ENCODE measurements at places on chromosomes 6 and 20.

DNA sequence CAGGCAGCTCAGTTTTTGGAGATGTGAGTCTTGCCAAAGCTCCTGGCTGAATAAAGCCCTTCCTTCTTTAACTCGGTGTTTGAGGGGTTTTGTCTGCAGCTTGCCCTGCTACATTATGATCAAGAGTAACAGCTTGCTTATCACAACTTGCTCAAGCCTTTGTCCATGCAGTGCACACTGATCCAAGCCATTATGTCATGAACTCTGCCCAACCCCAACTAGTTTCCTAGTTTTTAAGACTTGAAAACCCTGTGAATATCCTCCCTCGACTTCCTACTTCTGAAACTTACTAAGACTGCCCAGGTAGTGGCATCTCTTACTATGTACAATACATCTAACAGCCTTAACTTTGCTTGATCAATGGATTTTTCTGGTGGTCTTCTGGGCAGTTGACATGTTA, 50.3 kb upstream of the ADGRF4 start:
- DNase-seq = no peak

DNA sequence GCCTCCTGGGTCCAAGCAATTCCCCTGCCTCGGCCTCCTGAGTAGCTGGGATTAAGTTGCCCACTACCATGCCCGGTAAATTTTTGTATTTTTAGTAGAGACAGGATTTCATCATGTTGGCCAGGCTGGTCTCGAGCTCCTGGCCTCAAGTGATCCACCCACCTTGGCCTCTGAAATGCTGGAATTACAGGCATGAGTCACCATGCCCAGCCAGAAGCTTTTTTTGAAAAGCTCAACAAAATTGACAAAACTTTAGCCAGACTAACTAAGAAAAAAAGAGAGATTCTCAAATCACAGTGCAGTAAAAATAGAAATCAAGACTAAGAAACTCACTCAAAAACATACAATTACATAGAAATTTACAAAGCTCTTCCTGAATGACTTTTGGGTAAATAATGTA, 420.6 kb downstream of the COL12A1 start:
- DNase-seq = no peak

GRCh38 chr6:139442188-139442671, 67.8 kb upstream of the CITED2 start:
- no peak for DNase-seq

DNA sequence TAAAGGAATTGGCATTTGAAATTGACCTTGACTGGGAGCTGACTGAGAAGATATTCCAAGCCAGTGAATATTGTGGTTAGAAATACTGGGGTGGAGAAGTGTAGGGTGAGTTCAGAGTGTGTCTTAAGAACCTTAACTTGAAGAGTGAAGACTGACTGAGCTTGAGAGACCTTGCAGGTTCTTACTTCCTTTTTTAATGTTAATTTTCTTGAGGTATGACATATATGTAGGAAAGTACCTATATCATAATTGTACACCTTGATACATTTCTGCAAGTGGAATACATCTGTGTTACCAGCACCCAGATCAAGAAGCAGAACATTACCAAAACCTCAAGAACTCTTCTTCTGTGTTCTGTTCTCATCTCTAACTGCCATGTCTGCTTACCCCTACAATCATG, 11.0 kb downstream of the DHX35 start:
- DNase-seq = no peak

DNA sequence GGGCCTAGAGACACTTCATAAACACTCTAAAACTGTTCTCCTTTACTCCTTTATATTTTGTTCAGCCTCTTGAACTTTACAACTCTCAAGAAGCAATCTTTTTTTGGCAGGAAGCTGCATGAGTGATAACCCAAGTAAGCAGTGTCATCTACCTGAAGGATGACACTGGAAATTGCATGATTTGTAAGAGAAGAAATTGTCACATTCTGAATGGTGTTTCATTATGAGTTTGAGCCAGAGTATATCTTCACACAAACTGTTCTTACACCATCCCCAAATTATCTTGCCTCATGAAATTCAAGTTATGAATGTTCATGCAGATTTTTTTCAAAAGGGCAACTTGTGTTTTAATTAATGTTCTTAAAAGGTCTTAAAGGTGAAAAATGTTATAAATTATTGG, 799.3 kb downstream of the TBC1D32 start:
- DNase-seq = no peak

DNA sequence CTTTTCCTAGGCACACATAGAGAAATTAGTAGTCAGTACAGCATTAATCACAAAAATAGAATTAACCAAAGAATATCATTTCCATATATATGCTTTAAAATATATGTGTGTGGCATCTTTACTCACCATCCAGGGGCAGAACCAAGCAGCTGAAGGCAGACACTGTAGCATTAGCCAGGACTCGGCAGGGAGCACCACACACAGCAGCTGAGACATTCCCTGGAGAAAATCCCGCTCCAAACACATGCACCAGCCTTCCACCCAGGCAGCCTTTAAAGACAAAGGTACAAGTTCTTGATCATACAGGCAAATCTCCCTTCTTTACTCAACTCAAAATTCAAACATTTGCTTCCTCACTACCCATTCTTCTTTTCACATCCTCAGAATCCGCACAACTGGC, 64.7 kb downstream of the PKHD1 start:
- no peak for DNase-seq

DNA sequence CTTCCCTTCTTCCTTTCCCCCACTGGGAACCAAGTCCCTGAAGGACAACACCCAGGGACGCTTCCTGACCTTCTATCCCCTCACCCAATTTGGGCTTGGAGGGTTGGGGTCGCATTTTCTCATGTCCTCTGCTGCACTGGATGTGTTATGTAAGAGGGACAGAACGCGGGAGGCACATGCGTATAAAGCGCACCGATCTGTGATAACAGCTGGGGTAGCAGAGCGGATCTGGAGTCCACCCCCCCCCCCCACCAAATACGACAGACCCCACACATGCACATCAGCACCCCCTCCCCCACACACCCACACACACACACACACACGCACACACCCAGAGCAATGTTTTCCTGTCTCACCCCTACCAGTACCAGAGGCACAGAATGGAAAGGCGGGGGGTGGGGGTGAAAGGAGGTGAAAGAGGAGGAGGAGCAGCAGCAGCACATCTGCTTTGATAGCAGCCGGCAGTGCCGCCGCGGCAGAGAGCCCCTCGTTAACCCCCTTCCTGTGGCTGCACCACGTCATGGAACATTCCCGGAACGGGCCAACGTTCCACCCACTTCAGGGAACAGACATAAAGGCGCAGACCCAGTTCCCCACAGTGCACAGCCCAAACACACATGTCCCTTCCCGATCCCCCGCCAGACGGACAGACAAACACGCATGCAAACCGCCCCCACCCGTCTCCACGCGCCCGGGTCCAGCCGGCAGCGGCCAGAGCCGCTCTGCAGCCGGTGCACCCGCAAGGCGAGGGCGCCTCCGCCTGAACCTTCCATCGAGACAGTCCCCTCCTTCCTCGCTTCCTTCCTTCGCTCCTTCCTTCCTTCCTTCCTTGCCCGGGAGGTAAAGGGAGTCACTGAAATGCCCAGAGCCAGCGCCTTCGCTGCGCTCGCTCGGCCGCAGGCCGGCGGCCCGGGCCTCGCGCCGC, 590 bp downstream of the HIVEP2 start:
- DNase-seq = peak; percentile 31

GRCh38 chr6:143295932-143296331, 154.6 kb downstream of the ADAT2 start:
- no peak for DNase-seq

DNA sequence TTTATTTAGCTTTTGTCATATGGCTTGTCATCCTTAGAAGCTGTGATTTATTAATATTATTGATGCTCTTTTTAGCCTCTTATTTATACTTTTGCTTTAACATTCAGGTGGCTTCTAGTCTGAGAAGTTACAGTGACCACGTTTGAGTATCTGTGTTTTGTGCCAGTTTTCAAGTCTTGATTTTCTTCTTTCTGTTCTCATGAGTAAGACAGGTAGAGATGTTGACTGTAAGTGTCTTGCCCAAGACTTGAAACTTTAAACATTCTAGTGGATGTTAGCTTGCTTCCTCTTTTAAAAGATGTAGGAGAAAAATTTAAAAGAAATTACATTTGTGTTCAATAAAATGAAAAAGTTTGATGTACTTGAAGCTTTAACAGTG, 122.6 kb downstream of the LRRC1 start:
- no peak for DNase-seq

- DNase-seq = no peak
These were observed 9.1 kb upstream of the DEFB125 start for GRCh38 chr20:78338-78737.

DNA sequence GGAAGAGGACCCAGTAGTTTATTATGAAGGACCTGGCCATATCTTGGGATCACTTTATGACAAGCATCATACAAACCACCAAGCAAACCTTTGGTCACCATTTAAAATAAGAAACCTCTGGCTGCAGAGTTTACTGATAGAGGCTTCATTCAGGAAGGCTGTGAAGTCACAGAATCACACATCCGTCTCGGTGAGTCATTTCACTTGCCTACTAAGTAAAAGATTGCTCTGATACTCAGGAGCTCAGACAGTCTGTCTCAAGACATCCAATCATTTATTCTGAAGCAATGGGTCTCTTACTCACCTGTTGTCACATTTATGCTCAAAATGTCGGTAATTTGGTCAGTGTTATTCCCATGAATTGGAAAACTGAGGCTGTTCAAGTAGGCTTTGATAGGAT, 33.7 kb downstream of the ADGRF5 start:
- no peak for DNase-seq

- DNase-seq = no peak
These were observed 323.1 kb downstream of the TPBG start for GRCh38 chr6:82686719-82687118.

DNA sequence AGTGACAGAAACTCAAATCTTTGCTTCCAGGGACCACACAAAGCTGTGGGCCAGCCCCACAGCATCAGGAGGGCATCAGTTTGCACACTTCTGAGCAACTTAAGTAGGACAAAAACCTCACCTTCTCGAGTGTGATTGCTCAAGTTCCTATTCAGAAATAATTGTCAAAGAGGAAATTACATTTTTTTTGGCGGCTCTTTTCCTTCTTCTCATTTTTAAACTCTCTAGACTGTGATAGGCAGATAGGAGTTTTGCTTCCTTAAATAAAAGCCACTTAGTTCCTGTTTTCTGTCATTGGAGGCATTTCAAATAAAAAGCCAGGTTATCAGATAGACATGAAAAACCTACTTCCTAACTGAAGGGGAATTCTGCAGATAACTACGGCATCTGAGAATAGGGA, 11.2 kb upstream of the TAGAP start:
- DNase-seq = no peak

DNA sequence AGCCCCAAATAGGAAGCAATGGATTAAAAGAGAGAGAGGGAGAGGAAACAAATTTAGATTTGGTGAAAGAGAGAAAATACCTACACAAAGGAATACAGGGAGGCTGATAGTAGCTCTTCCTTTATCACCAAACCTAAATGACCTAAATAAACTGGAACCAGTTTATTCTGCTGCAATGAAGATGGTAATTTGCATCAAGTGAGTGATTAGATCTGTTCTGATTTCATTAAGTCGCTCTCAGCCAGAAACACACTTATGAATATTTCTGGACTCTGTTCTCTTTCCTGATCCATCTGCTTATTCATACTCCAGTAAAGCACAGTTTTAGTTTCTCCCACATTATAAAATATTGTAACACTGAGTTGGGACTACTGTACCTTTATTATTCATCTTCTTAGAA, 83.4 kb upstream of the BMP5 start:
- DNase-seq = no peak

DNA sequence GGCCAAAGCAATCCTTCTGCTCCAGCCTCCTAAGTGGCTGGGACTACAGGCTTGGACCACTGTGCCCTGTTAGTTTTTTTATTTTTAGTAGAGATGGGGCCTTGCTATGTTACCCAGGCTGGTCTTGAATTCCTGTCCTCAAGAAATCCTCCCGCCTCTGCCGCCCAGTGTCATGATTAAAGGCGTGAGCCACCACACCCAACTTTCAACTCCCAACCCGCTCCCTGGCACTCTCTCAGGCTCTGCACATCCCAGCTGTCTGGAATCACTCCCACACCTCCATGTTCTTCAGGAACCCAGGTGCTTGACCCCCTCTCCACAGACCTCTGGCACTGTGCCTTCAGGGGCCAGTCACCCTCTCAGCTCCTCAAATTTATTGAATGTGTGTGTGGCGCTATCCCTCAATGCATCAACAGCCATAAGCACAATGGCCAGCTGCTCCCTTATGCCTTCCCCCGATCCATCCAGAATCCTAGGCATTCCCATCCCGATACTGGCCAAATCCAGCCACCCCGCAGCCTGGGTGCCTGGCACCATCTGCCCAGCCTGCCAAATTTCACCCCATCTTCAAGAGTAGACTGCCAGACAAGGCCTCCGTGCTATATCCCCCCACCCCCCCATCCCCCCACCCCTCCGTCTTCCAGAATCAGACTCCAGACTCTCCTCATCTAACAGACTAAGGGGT, 647 bp upstream of the POU5F1 start:
- no peak for DNase-seq

- no peak for DNase-seq
These were observed 230.6 kb upstream of the SUPT3H start for GRCh38 chr6:45608252-45608913.

GRCh38 chr6:167470836-167471547, 146.1 kb downstream of the TTLL2 start:
- no peak for DNase-seq

- peak; percentile 16 for DNase-seq
These were observed 116.2 kb downstream of the GMDS start for GRCh38 chr6:2129182-2129621.

GRCh38 chr6:43129434-43130194, 41.5 kb upstream of the SRF start:
- no peak for DNase-seq

DNA sequence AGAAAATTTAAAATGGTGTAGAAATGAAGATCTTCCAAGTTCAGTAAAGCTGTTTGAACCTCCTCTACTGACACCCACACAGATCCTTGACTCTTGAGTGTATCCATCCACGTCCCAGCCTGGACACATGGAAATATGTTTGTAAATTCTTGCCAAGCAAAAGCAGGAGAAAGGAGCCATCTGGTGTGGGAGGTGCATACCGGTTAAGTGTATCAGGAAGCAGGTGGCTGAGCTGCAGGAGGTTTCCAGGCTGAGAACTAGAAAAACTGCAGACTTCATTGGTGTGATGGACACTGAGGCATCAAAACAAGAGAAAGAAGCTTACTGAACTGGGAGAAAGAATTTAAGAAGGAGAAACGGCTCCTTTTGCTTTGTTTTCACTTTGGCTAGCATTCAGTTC, 229.9 kb upstream of the GRIK2 start:
- no peak for DNase-seq

DNA sequence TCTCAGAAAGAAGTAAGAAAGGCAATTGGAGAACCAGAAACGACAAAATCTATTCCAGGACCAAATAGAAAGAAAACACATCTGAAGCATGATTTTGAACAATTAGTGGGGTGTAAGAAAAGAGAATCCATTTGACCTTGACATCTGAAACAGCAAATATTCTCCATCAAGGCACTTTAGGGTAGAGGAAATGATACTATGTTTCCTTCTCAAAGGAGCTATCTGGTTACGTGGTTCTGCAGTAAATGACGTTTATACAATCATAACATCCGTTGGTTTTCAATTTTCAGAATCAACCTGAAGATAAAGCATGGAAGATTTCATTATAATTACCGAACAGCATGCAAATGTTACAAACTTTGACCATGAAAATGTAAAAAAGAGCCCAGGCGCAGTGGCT, 8.2 kb upstream of the SIGLEC1 start:
- no peak for DNase-seq

GRCh38 chr6:14925699-14926026, 320.2 kb upstream of the JARID2 start:
- DNase-seq = no peak

- no peak for DNase-seq
These were observed 17.3 kb downstream of the SNX5 start for GRCh38 chr20:17951323-17951722.

GRCh38 chr6:131924881-131925474, 26.2 kb downstream of the CCN2 start:
- no peak for DNase-seq
